ENCODE measurements at places on chromosomes 4 and X.

- DNase-seq, result no peak
Observed at GRCh38 chrX:27241981-27242380, 221.2 kb downstream of the PPP4R3C start.

GRCh38 chrX:85905851-85906250 lies 141.5 kb downstream of the CHM start:
- no peak for DNase-seq

- DNase-seq, result no peak
Observed at GRCh38 chr4:177339477-177340374, 30.1 kb downstream of the NEIL3 start.

DNA sequence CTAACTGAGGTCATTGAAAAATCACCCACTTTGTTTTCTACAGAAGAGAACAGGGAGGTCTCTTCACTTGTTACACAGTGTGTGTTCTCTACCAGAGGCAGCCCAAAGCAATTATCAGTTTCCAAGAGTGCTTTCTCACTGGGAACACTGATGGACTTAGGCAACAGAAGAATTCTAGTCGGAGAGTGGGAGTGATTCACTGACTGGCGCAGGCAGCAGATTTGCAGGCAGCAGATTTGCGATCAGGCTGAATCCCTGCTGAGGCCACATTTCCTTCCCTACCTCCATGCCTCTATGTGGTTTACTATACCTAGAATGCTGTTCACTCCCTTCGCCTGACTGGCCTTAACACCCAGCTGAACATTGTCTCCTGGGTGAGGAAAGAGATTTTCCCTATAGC lies 6.6 kb downstream of the OCIAD2 start:
- no peak for DNase-seq

DNA sequence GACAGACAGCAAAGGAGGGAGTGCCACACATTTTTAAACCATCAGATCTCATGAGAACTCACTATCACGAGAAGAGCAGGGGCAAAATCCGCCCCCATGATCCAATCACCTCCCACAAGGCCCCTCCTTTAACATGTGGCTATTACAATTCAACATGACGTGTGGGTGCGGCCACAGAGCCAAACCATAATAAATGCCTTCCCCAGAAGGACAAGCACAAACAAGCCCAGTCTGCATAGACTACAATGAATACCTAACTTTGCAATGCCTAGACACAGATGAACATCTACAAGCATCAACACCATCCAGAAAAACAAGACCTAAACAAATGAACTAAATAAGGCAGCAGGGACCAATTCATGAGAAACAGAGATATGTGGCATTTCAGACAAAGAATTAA lies 12.3 kb downstream of the ETDA start:
- DNase-seq, result no peak

- DNase-seq, result no peak
Observed at GRCh38 chr4:148332486-148332885, 109.7 kb downstream of the NR3C2 start.

DNA sequence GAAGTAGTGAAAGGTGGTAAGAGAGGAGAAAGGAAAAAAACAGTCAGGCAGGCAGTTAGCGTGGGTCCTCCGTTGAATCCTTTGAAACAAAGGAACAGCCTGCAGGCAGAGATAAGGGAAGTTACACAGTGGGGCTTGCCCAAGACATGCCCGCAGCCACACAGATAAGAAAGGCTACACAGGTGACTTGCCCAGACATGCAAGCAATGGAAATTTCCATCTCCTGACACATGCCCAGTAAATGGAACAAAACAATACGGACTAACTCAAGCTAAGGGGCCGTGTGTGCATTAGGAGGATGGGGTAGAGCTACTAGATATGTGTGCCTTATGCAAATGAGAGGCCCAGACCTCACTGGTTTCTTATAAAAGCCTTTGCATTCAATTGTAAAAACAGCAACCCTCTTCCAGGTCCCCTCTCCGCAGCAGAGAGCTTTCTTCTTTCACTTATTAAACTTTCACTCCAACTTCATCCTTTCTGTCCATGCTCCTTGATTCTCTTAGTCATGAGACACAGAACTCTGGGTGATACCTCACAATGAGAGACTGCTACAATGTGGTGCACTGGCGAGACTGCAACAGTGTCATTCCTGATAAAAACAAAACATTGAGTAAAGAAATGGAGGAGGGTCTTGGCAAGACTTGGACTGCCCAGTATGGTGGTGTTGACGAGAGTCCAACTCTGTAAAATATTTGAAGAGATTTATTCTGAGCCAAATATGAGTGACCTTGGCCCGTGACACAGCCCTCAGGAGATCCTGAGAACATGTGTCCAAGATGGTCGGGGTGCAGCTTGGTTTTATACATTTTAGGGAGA lies 997.4 kb upstream of the PRKX start:
- no peak for DNase-seq

DNA sequence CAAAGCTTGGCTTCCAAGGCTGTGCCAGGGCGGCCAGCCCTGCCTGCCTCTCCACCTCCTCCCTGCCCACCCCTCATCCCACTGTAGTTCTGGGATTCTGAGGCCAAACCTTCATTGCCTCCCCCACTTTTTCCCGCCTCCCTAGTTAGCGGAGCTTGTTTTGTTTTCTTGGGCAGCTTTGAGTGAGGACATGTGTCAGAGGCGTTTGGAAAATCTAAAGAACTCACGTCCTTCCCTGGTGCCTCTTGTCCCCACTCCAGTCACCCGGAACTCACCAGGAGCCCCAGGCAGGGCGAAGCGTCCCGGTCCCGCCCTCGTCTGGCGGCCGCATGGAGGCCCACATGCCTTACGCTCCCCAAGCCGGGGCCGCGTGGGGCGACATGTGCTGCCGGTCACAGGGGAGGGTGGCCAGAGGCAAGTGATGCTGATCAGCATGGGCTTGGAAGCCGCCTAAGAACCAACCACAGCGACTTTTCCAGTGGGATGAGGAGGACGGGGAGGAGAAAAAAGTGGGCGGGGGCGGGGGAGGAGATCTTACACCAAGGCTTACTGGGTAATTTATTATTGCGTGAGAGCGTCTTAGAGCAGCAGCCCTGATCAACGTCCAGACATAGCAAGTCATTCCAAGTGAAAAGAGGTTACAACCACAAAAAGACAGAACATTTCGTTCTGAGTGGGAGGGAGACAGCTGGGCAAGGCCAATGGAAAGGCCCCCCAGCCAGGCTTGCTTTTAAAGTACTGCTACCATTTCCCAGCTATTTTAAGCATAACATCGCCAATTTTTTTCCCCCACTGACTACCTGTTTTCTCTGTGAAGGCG lies 48.5 kb downstream of the PRPS1 start:
- peak; percentile 48 for DNase-seq

DNA sequence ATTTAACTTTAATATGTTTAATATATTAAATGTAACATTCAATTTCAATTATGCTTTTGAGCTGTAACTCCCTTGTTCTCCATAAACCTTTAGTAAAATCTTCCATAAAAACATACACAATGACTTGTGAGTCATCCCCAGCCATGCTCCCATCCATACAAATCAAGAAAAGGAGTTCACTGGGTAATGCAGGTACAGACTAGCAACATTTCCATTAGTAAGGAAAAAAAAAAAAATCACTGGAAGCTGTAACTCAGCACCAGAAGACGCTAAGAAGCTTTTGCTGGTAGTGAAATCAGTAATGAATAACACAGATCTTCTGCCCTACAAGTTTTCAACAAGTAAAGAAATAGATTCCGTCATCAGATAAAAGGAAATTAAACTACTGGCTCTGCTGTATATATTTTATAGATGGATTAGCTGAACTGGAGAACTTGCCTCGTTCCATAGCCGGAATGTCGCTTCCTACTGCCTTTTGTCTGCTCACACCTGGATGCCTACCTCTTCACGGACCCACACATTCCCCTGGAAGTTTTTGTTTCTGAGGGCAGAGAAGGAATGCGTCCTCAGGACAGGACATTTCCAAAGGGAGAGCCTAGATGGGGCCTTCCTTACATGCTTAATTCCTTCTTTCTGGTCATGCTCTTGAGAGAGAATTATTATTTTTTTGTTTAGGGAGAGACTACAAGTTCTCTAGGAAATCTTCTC lies 298.4 kb upstream of the ANKRD50 start:
- DNase-seq, result no peak

GRCh38 chr4:80035336-80035735 lies 37.7 kb downstream of the ANTXR2 start:
- DNase-seq, result no peak

DNA sequence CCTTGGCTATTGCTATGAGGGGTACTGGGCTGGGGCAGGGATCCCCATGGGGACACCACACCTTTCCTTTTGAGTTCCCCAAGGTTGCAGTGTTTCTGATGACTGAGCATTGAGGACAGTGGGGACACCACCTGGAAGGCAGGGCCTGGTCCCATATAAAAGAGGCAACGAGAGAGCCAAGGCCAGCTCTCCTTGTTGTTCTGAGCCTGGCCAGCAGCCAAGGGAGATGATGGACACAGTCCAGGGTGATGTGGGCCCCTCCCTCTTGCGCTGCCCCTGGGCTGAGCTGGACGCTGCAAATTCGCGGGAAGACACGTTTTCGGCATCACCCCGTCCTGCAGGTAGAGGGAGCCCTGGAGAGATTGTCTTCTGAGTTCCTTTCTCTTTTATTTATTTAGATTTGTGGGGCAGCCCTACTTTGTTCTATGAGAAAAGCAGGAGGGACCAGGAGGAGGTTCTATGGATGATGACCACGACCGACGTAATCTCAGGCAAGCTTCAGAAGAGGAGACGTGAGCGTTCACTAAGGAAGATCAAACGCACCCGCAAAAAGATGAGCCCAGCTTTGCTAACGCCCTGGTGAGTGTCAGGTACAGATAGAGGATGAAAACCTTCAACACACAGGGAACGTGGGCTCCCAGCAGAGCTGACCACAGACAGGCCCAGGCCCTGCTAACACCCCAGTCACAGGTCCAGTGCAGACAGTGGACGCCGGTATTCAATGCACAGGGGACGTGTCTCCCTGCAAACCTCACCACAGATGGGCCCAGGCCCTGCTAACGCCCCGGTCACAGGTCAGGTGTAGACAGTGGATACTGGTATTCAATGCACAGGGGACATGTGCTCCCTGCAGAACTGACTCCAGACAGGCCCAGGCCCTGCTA lies 97.4 kb downstream of the SHOX start:
- no peak for DNase-seq

DNA sequence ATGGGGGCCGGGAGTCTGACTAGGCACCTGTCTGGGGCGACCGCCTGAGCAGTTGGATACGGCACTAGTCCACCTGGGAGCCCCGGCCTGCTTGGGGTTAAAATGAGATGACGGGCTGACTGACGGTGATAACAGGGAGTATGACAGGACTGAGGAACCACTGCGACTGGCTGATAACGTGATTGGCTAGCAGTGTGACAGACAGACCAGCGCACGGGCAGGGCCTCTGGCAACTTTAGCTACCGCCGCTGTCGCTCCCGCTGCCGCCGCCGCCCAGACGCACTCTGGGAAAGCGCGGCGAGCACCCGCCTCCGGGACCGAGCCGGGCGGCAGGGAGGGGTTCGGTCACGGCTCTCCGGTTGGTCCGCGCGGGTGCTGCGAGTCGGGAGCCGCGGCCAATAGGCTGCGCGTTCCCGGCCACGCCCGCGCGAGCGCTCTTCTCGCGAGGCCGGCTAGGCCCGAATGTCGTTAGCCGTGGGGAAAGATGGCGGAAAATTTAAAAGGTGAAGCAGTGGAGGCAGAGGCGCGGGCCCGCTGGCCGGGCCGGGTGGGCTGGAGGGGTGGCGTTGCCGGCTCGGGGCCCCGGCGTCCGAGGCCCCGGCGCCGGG lies at the start of gene SUV39H1:
Gene SUV39H1, plus strand, starts transcription at position 434 of the 608 bp plus-strand sequence. Its CDS starts 51 bp downstream, at position 485.
- DNase-seq, result peak; percentile 75

DNA sequence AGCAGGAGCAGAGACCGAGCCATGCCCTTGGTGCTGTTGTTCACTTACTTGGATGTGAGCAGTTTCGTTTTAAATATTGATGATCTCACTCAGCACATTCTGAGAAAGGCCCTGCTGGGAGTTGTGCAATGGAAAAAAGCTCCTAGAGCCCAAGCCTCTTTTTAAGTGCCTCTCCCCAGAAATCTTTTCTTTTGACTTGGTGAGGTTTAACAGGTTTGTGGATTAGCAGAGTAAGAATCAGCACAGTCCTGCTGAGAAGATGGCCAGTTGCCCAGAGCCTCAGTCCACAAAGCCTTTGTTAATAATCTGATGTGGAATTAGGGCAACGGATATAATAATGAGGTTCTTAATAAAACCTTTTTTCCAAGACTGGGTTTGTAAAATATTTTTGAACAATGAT lies 157.5 kb upstream of the ATP6AP2 start:
- DNase-seq, result no peak

- no peak for DNase-seq
Observed at GRCh38 chr4:167595898-167596297, 361.6 kb upstream of the SPOCK3 start.

Data from stimulated activated CD8-positive, alpha-beta memory T cell treated with anti-CD3 and anti-CD28 coated beads, Interleukin-7, amount 100 ng/mL, for 4 hours (primary cell).